T follicular helper cell (primary cell): ENCODE measurements at places on chromosomes 5 and 9.

- no peak for DNase-seq
Measured at GRCh38 chr9:108211411-108211955, 644.3 kb downstream of the ACTL7B start.

GRCh38 chr5:132003170-132003744, 8.2 kb downstream of the ACSL6 start:
- DNase-seq: no peak

- DNase-seq: no peak
Measured at GRCh38 chr9:90801241-90801972, at the start of gene SYK. Gene SYK, plus strand, starts transcription at chr9:90801819. Its CDS starts 42,080 bp downstream, at chr9:90843899.

GRCh38 chr5:146103594-146103993, 1.8 kb downstream of the PLAC8L1 start:
- no peak for DNase-seq

DNA sequence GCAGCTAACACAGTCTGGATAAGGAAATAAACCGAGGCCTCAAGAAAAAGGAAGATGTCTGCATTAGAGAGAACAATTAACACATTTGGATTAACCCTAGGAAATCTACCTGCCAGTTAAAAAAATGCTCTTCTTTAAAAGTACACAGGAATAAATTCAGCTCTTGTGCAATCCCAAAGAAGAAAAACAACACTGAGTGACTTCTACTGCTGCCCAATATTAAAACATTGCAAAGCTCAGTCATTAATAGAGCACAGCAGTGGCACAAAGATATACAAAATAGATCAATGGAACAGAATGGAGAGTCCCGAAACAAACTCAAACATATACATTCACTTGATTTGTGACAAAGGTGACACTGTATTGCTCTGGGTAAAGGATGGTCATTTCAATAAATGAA, 119.7 kb downstream of the GNAQ start:
- no peak for DNase-seq
